ENCODE measurements at places on chromosomes 5 and 9.

GRCh38 chr9:69997524-69997923 is 46.1 kb upstream of the MAMDC2 start:
- no peak for DNase-seq

DNA sequence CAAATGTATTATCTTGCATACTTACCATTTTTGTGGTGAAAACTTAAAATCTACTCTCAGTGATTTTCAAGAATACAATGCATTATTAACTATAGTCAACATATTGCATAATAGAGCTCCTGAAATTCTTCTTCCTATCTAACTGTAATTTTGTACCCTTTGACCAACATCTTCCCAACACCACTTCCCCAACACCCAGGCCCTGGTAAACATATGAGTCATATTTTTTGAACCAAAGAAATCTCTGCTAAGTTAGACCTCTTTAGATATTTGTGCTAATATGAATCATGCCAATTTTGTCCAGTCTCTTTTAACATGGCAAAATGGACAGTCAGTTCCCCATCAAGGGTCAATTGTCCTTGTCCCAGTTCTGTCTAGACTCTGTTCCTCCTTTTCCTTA is 18.5 kb upstream of the RGS7BP start:
- no peak for DNase-seq

GRCh38 chr5:93603078-93603792 is 20.2 kb downstream of the NR2F1 start:
- DNase-seq = no peak

DNA sequence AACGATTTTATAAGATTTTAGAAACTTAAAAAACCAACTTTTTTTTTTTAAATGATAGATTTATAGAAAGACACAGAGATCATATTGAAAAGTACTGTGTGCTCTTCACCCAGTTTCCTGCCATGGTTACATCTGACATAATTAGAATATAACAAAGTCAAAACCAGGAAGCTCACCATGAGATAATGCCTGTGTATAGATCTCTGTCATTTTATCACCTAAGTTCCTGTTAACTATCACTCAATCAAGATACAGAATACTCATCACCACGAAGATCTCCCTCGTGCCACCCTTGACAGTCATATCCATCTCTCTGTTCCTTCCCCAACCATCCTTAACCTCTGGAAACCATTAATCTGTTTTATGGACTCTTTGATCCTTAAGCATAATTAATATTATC is 39.1 kb downstream of the POC5 start:
- DNase-seq = no peak

- DNase-seq = no peak
These were observed 79.5 kb upstream of the ZNF608 start for GRCh38 chr5:124825983-124826337.

- no peak for DNase-seq
These were observed 128.2 kb downstream of the MVB12B start for GRCh38 chr9:126454795-126455194.

- DNase-seq = peak; percentile 50
These were observed 16.7 kb upstream of the SLCO4C1 start for GRCh38 chr5:102312586-102313370.

DNA sequence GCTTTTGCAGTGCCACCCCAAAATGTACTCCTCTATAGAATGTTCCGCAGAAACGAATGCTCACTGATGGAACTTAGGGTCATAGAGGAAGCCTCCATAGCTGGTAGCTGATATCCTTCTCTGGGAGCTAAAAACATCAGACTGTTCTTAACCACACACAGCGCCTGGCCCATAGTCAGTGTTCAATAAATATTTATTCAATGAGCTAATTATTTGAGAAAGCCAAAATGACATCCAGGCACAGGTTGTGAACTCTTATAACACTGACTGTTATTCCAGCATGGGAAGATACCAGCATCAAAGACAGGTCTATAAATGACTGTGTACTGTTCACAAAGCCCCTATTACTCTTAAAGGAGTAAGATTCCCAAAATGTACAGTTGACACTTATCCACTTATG is 12.9 kb downstream of the GDF9 start:
- no peak for DNase-seq

GRCh38 chr9:95507464-95508241 is 9.1 kb downstream of the PTCH1 start:
- no peak for DNase-seq

GRCh38 chr9:20271723-20272122 is 350.6 kb downstream of the MLLT3 start:
- DNase-seq = no peak

DNA sequence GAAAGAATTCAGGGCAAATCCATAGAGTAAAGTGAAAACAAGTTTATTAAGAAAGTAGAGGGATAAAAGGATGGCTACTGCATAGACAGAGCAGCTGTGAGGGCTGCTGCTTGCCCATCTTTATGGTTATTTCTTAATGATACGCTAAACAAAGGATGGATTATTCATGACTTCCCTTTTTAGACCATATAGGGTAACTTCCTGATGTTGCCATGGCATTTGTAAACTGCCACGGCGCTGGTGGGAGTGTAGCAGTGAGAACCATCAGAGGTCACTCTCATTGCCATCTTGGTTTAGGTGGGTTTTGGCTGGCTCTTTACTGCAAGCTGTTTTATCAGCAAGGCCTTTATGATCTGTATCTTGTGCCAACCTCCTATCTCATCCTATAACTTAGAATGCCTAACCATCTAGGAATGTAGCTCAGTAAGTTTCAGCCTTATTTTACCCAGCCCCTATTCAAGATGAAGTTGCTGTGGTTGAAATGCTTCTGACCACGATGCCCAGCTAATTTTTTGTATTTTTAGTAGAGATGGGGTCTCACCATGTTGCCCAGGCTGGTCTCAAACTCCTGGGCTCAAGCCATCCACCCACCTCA is 42.1 kb downstream of the RFK start:
- peak; percentile 61 for DNase-seq

GRCh38 chr5:128163991-128164390 is 80.4 kb downstream of the SLC12A2 start:
- DNase-seq = no peak

GRCh38 chr5:68369023-68369359 is 153.4 kb downstream of the PIK3R1 start:
- no peak for DNase-seq

DNA sequence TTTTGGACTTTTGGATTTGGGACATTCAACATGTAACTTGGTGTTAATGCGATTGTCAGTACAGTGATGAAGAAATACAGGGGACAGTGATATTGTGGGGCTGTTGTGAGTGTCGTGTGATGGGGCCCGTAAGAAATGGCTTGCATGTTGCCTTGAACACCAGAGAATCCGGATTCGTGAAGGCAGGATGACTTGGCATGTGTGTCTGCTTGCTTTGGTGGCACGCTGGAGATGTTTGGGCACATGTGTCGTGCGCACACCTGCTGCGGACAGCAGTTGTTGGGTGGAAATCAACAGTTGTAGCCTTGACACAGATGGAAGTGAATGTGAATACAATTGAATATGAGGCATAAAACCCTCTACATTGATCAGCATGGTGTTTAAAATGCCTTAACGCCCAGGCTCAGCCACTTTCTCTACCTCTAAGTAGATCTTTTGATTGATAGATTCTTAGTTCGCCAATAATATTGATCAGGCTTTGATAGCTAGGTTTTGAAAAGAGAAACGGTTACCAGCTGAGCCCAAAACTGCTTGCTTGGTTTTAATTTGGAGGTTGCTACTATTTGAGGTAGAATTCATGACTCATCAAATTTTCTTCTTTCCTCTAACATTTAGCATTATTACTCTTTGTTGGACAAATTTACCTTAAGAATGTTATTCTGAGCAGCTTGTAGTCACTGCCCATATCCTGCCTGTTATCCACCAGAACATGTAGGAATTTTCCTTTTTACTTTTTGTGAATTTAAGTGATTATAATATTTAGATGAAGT is 94.4 kb downstream of the TRIO start:
- DNase-seq = no peak

DNA sequence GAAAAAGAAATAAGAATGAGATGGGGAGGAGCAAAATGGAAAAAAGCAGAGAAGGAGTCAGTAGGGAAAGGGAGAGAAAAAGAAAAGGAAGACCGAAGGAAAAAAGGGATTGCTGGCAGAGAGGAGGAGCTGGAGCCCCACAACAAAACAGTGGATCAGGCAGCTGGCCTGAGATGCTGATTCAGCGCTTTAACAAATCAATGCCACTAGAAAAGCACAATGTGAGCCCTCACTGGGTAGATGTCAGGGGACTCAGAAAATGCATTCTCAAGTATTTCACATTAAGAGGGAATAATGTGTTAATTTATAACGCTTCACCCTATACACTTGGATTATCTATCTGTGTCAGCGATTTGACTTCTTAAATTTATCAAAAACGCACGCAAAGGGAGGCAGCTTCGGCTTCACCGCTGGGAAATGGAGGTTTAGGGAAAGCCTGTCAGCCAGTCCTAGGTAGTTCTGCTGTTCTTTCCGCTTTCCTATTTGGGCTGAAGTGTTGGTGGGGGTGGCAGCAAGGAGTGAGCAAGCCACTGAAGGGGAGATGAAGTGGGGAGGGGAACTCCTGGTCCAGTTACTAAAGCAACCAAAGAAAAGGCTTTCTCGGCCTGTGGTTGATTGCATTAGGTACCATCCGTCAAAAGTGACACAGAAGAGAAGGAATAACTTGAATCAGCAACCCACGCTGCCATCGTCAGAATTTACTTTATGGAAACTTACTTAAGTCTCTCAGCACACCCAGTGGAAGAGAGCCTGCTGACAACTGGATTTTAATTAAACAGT is 161.6 kb downstream of the BNC2 start:
- DNase-seq = no peak

DNA sequence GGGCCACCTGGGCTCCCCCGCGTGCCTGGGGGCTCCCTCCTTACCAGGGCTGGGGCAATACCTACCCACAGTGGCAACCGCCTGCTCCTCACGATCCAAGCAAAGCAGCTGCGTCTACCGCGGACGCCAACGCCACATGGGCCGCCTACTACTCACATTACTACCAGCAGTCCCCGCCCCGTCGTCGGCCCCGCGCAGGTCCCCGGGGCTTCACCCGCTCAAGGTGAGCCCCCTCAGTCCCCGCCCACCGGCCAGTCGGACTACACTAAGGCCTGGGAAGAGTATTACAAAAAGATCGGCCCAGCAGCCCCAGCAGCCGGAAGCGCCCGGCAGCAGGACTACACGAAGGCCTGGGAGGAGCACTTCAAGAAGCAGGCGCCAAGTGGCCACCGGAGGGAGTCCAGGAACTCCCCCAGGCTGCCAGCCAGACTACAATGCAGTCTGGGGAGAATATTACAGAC is 106.0 kb upstream of the MTAP start:
- no peak for DNase-seq

GRCh38 chr5:73550016-73550415 is 15.4 kb downstream of the ANKRA2 start:
- DNase-seq = no peak

DNA sequence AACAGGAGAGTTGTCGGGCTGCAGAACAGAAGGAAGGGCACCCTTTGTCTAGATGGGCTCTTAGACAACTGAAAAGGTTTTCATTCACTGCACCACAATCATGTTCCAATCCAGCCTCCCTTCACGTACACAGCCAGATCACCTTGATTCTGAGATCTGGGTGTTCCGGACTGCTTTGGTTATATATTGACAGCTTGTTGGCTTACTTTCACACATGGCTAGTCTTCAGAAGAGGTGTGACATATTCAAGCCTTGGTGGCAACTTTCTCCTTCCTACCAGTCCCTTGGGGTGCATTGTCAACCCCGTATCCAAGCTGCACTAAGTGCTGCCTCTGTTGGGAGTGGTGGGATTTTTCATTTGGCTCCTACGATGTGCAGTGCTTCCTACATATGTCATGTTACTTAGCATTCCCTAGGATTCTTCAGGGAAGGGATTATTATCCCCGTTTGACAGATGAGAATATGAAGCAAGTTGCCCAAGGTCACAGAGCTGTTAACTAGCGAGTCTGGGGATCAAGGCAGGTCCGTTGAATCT is 100.6 kb downstream of the LIFR start:
- DNase-seq = no peak

GRCh38 chr9:113979343-113980127 is 98.6 kb downstream of the AMBP start:
- DNase-seq = no peak

DNA sequence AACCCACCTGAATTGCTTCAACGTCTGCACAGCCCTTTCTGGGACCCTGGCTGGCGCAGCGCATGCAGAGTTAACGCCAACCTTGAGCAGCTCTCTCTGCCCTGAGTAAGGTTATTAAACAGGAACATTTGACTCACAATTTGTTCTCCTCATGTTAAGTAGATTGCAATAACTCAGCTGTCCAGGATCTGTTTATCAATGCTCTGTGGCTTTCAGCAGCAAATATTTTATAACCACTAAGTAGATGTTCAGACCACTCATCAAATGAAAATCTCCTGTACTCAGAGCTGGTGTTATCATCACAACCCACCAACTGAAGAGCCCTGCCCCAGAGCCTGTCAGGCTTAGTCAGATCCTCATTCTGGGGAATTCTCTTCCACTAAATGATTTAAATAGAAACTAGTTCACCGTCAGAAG is 403.0 kb downstream of the ZNF608 start:
- DNase-seq = no peak

DNA sequence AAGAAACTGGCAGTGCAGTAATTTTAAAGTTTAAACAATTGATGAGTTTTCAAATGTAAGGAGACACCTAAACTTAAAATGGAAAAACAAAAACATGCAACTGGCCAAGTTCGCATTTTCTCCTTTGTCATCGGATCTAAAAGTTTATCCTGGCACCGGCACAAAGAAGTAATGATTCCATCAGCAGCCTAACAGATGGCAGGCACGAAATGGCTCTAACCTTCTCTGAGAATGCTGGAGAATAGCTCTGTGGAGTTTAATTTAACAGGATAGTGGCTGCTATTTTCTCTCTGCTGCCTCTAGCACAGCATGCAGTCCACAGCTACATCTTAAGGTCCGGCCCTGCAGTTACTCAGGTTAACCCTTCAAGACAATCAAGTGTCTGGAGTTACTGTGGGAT is 82.2 kb downstream of the PRELID2 start:
- DNase-seq = no peak

- DNase-seq = no peak
These were observed 244.8 kb upstream of the IRX2 start for GRCh38 chr5:2996248-2996647.

GRCh38 chr9:33860200-33860871 is 43.4 kb downstream of the UBE2R2 start:
- DNase-seq = no peak

DNA sequence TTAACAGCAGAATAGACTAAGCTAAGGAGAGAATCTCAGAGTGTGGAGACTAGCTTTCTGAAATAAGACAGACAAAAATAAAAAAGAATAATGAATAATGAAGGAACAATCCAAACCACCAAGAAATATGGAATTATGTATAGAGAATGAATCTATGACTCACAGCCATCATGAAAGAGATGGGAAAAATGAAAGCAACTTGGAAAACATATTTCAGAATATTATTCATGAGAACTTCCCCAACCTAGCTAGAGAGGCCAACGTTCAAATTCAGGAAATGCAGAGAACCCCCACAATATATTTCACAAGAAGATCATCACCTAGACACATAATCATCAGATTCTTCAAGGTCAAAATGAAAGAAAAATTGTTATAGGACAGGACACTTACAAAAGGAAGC is 349.0 kb upstream of the MPDZ start:
- no peak for DNase-seq

- no peak for DNase-seq
These were observed 72.4 kb upstream of the ZNF622 start for GRCh38 chr5:16538006-16538405.

- DNase-seq = no peak
These were observed 72.0 kb upstream of the IQGAP2 start for GRCh38 chr5:76331126-76331525.

GRCh38 chr5:624951-625230 is 12.8 kb downstream of the CEP72 start:
- peak; percentile 6 for DNase-seq

- DNase-seq = peak; percentile 42
These were observed 25.8 kb upstream of the TRIM32 start for GRCh38 chr9:116661037-116661954.

GRCh38 chr9:132488626-132489025 is 78.6 kb downstream of the CFAP77 start:
- DNase-seq = no peak
